SW 1271 (cell line): ENCODE measurements at places on chromosomes 3 and 15.

DNA sequence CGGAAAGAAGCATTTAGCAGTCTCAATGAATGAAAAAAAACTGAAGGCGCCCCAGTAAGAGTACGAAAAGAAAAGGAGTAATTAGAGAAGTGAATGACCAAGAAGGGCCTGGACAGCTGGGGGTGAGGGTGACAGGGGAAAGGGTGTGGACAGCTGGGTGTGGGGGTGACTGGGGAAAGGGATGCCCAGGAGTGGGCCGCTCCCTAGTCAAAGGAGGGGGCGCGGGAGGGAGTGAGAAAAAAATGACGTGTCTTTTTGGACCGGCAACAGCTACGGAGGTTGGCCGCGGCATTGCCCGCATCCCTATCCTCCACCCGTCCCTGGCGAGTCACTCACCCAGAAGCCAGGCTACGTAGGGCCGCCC is 274 bp upstream of the ZCWPW2 start:
- DNase-seq: no peak

DNA sequence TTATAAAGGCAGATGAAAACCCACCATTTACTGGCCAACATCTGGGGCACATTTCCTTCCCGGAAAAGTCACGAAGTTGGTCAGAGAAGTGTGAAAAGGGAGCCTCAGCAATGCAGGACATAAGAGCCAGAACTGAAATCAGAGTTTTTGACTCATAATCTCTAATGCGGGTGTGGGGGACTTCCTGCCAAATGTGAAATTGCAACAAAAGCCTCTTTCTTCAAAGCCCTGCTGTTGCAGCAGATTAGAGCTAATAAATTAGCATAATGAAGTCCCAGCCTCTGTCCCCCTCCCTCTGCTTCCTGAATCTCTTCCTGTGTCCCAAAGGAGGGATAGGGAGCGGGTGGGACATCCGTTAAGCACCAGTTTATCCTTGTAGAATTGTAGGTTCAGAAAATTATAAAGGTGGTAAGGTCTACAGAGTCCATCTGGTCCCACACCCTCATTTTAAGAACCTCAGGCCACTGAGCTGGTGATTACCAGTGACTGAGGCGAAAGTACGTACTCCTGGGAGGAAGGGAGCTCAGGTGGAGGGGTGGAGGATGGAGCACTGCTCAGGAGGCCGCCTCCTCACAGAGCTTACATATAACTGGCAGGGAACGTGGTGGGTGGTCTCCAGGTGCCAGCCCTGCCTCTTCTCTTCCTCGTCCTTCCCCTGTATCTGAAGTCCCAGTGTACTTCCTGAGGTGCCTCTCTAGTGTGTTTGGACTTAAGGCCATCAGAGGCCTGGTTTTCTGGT is 35.0 kb downstream of the ST6GAL1 start:
- DNase-seq: no peak

DNA sequence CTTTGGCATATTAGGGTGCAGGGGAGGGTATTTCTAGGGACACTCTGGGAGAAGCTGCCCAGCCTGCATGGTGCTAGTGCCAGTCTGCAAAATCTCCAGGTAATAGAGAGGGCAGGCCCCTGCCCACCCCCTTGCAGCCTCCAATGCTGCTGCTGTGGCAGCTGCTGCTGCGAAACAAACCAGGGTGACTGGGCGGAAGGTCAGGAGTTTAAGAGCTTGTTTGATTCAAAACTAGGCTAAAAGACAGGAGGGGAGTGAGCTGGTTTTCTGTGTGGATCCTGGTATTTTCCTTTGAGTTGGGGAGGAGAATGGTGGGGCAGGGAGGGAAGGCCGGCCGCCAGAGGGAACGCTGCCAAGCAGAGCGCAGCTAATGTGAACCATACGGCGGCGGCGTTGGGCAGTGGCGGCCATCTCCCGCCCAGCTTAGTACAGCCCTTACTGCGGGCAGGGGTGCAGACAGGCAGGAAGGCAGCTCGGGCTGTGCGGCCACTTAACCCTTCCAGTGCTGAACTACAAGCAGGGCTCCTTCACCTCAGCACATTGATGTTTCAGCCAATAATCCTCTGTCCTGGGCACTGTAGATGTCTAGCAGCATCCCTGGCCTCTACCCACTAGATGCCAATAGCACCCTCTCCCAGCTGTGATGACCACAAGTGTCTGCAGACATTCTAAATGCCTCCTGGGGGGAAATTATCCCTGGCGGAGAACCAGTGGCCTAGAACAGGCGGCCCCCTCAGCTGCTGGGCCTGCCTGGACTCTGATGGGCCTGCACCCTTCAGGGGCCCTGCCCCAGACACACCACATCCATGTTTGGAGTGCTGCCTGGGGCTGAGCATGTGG is 125.7 kb downstream of the EEFSEC start:
- DNase-seq: no peak

GRCh38 chr3:21624524-21624923 is 126.5 kb downstream of the ZNF385D start:
- no peak for DNase-seq

GRCh38 chr3:127768346-127769008 is 53.8 kb downstream of the MGLL start:
- peak; percentile 95 for DNase-seq

DNA sequence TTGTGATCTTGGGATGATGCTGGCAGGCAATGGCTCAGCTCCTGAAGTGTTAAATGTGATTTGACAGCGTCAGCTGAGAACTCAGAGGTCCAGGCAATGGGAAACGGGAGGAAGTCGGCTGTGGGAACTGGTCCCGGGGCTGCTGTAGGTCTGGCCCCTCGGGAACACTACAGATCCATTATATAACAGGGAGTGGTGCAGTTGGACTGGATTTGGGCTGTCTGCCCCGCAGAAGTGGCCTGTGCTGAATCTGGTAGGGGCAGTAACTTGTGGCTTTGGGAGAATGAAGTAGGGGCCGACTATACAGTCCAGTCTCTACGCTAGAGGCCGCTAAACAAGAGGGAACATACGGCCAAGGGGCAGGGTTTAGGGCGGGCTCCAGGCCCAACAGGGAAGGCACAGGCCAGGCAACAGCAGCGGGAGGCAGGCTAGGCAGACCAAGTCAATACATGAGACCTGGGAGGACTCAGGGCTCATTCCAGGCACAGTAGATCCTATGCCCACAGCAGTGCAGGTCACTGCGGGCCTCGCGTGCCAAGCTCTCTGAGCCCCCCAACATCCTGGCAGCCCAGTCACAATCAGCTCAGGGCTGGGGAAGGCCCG is 20.3 kb upstream of the IL16 start:
- DNase-seq: no peak

DNA sequence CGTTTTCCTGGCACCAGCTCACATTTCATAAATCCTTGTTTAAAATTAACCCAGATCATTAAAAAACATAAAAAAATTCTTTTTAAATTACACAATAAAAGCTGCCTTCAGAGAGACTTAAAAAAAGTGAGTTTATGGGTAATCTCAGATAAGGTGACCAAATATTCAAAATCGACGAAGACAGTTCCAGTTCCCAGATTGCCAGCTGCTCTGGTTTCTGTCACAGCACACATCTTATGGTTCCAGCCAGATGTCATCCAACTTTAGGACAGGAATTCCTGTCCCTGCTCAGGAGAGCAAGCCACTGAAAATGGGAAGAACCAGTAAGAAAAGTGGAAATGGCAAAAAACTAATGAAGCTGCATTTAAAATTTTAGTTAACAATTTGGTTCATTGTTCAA is 15.8 kb upstream of the ZNF770 start:
- no peak for DNase-seq
